ENCODE measurements at places on chromosomes 12 and 14. TPM values are rescaled to one million over a fixed set of nuclear protein-coding genes. Genes with fewer than 3 reads are reported as not detected.

The KRT72 gene
- total RNA-seq = not detected

The RNASE3 gene
- total RNA-seq = not detected

The PYGL gene
- total RNA-seq = 117 TPM

The RPL10L gene
- total RNA-seq = not detected

The SMCO2 gene
- total RNA-seq = not detected

The RNASE2 gene
- not detected for total RNA-seq

The SYCP3 gene
- 0.67 TPM for total RNA-seq

The CPNE6 gene
- total RNA-seq = not detected

The NGB gene
- total RNA-seq = not detected

The CEBPE gene
- total RNA-seq = not detected

The NAA30 gene
- 25.4 TPM for total RNA-seq

The ING4 gene
- 38.5 TPM for total RNA-seq

The SALL2 gene
- total RNA-seq = 4.7 TPM

The ZNF385A gene
- 1.00 TPM for total RNA-seq

The SRGAP1 gene
- total RNA-seq = 8.2 TPM

The INTS13 gene
- total RNA-seq = 45.0 TPM

The DIO2 gene
- total RNA-seq = not detected

The KRT71 gene
- total RNA-seq = not detected

The PLEKHD1 gene
- not detected for total RNA-seq

The NRL gene
- 0.93 TPM for total RNA-seq

The SELPLG gene
- total RNA-seq = 0.93 TPM

The TMPRSS12 gene
- not detected for total RNA-seq

The TEX52 gene
- total RNA-seq = not detected

The KRT83 gene
- total RNA-seq = not detected

The MMP17 gene
- 109 TPM for total RNA-seq

The CCDC177 gene
- not detected for total RNA-seq

The RND1 gene
- not detected for total RNA-seq

The SSTR1 gene
- total RNA-seq = 0.36 TPM

The CCDC175 gene
- not detected for total RNA-seq

The NUAK1 gene
- total RNA-seq = 2.9 TPM

The GDF3 gene
- not detected for total RNA-seq

The KRT79 gene
- total RNA-seq = not detected

The KRT75 gene
- not detected for total RNA-seq

The SLC38A4 gene
- not detected for total RNA-seq

The RFX4 gene
- not detected for total RNA-seq

The CCDC38 gene
- total RNA-seq = 0.15 TPM

The CLEC1B gene
- total RNA-seq = under 0.01 TPM

The AKAP6 gene
- 14.3 TPM for total RNA-seq

The PLA2G1B gene
- total RNA-seq = not detected

The GLIPR1L1 gene
- total RNA-seq = not detected

The CLEC4C gene
- total RNA-seq = not detected

The CNTN1 gene
- total RNA-seq = 2.3 TPM

The MYF6 gene
- not detected for total RNA-seq

The SRSF5 gene
- 144 TPM for total RNA-seq

The CACNA2D4 gene
- 0.34 TPM for total RNA-seq

The SLC10A1 gene
- not detected for total RNA-seq

The OAS2 gene
- total RNA-seq = 425 TPM

The YAF2 gene
- total RNA-seq = 14.3 TPM

Data from melanocyte of skin (primary cell).